Thoracic aorta (tissue), 2 donors: ENCODE measurements at places on chromosomes 11 and 22.

DNA sequence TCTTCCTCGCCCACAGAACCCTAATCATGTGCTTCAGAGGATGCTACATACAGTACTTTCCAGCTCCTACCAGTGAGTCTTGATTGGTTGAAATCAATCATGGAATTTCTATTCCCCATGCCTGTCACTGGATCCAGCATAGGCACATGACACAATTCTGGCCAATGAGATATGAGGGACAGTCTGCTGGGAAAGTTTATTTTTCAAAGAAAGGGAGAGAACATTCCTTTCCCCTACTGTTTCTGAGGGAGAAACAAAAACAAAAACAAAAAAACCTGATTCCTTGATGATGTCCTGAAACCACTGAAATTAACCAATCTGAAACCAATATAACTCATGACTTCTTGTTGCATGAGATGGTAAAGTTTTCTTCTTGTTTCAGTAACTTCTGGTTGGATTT, 3.3 kb upstream of the RCN1 start:
- peaks cover 32% of the 10 kb centered on the region for H3K4me1 ChIP-seq
- DNase-seq = no peak
- peak overlapping the region; percentile 61 for H3K4me3 ChIP-seq
- no peaks in the 10 kb centered on the region for H3K27me3 ChIP-seq

DNA sequence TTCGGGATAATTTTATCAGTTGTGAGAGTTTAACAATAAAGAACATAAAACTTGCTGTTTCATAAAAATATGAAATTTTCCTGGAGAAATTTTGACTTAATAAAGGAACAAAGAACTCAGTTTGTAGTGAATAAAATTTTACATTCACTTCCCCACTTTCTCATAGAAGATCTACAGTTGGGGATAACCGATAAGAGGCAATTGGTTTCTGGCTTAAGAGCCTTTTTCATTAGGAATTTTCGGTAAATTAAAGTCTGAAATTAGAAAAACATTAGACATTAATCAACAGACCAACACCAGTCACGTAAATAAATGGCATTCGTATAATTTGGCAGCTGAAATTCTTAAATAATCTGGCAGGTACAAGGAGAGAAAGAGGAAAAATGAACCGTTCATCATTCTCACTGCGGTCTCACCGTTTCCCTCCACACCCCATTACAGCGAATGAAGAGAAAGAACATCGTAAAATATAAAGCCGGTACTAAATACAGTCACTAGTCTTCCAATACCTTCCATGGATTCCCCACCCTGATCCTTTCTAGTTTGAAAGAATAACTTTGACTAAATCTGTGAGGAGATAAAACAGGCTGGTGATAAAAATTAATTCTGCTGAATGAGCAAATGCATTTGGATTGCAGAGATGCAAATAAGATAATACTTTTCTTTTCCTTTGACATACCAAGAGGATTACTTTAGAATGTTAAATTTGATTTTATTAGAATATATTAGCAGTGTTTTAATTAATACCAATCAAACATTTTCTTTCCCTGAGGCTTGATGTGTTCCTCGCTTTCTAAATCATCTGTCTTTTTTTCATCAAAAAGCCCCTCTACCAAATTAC, 19.5 kb downstream of the BLID start:
- no peak for DNase-seq
- peak overlapping the region; percentile 96 for H3K27ac ChIP-seq
- peaks cover 12% of the 10 kb centered on the region for H3K4me1 ChIP-seq
- peak overlapping the region; percentile 91 for H3K4me3 ChIP-seq

DNA sequence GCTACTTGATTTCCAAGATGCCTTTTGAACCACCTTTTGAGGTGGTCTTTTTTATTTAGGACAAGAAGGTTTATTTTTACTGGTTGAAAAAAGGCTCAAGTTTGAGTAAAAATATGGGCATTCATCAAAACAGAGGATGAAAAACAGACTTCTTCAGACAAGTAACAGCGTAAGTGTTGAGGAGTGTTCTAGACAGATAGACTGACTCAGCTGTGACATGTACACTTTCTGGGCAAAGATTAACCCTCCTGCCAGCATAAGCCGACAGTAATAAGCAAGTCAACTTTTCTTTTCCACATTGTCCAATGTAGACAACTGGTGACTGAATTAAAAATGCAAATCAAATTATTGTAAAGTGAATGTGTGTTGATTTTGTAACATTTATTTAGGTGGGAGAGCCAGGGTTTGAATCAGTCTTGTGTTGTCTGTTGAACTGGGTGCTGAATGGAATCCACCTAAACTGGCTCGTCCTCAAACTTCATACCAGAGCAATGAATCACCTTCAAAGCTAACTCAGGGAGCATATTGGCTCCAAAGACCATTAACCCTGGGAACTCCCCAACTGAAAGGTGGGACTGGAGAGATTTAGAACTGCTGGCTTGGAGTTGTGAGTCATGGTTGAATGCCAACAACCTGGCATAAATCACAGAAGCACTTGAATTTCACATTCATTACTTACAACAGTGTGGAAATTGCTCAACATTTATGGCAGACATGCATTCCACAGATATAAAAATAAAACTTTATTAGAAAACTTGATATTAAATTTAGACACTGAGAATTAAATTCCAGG, 377.0 kb downstream of the ETS1 start:
- peak; percentile 29 for DNase-seq
- H3K4me1 ChIP-seq = peaks cover 35% of the 10 kb centered on the region
- peak overlapping the region; percentile 47 for H3K27ac ChIP-seq
- H3K36me3 ChIP-seq = no peaks in the 10 kb centered on the region
- H3K4me3 ChIP-seq = no peak overlapping the region

GRCh38 chr11:129460714-129461113, 85.1 kb downstream of the BARX2 start:
- no peak for DNase-seq
- no peaks in the 10 kb centered on the region for H3K27me3 ChIP-seq
- no peak overlapping the region for H3K4me3 ChIP-seq
- H3K27ac ChIP-seq = no peak overlapping the region
- no peaks in the 10 kb centered on the region for H3K4me1 ChIP-seq

DNA sequence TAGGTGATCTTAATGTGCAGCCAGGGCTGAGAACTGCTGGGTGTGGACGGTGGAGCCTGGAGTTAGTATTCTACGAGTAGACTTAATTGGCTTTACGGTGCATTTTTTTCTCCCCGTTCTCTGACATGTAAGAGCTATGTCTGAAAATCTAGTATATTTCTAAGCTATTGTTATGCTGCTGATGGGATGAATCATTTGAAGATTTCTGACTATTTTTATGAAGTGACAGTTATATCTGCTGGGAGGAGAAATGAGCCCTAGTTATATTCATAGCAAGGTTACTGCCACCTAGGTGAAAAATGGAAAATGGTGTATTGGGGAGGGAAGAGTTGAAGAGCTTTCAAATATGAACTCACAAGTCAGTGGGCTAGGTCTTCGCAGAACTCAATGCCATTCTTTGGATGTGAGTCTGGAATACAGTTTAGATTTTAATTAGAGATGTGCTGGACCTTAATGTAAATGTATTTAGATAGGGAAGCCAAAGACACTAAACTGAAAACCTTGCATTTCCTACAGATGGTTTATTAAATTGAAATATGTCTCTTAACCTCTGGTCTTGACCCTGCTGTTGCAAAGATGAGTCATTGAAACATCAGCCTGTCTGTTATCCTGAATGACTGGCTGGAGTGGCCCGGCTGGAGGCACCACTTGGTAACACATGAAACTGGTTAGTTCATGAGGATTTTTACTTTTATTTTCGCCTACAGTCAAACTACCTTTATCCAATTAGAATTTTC, 293.7 kb downstream of the DDX10 start:
- H3K36me3 ChIP-seq = no peaks in the 10 kb centered on the region
- H3K27me3 ChIP-seq = no peaks in the 10 kb centered on the region

DNA sequence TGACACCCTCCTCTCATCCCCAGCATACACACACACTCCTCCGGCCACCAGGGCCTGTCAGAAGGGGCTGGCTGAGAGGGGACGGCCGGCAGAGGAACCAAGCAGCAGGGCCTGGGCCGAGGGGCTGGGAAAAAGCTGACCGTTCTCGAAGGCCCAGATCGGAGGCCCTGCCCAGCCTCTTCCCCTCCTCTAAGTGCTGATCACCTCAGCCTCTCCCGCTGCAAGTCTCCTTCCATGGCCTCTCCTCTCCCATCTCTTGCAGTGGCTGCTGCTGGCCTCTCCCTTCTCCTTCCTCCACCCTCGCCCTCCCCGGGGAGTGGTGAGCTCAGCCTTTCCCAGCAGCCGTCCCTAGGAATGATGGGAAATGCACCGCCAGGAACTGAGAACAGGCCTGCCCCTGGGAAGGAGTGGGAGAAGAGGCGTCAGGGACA, 39.6 kb downstream of the ARRB1 start:
- no peaks in the 10 kb centered on the region for H3K4me1 ChIP-seq
- peak; percentile 28 for DNase-seq
- peak overlapping the region; percentile 63 for H3K27ac ChIP-seq
- H3K36me3 ChIP-seq = no peaks in the 10 kb centered on the region

- no peaks in the 10 kb centered on the region for H3K4me1 ChIP-seq
- no peak overlapping the region for H3K4me3 ChIP-seq
- H3K36me3 ChIP-seq = no peaks in the 10 kb centered on the region
- no peak for DNase-seq
- H3K27me3 ChIP-seq = no peaks in the 10 kb centered on the region
- no peak overlapping the region for H3K27ac ChIP-seq
Measured at GRCh38 chr11:117900720-117901440, 24.4 kb upstream of the FXYD6 start.

GRCh38 chr11:69903211-69903610, 84.0 kb upstream of the FGF3 start:
- H3K27me3 ChIP-seq = no peaks in the 10 kb centered on the region
- no peak for DNase-seq
- no peak overlapping the region for H3K4me3 ChIP-seq
- H3K27ac ChIP-seq = no peak overlapping the region
- H3K4me1 ChIP-seq = peaks cover 3% of the 10 kb centered on the region
- H3K36me3 ChIP-seq = no peaks in the 10 kb centered on the region

DNA sequence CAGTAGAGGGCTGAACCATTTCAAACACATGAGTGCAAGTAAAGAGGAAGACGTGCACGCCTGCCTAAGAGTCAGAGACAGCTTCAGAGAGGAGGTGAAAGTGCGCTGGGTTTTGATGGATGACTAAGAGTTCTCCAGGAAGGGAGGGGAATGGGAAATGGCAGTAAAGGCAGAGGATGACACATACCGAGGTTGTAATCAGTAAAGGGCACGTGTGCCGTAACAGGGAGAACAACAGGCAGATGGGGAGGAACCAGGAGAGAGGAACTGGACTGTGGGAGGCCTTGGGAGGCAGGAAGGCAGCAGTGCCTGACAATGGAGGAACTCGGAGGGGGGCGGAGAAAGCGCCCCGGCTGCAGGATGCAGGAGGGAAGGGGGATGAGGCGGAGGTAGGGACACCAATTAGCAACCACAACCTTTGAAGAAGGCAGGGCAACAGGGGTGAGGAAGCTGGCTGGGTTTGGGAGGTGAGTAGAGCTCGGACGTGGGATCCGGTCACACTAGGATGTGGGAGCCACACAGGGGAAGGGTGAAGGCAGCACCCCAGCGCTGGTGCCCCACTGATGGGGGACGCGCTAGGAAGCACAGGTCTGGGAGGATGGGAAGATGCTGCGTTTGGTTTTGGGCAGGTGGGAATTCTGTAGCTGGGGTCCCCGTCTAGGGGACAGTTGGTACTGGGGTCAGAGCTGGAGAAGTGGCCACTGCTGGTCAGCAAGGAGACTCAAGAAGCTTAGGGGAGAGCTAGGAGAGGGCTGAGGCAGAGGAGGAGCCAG, 67.4 kb downstream of the SCUBE1 start:
- H3K4me1 ChIP-seq = no peaks in the 10 kb centered on the region
- no peak for DNase-seq
- no peaks in the 10 kb centered on the region for H3K27me3 ChIP-seq
- H3K4me3 ChIP-seq = no peak overlapping the region
- no peaks in the 10 kb centered on the region for H3K36me3 ChIP-seq
